ENCODE measurements at places on chromosomes 5 and 9.
A peak's percentile ranks its signal among the peaks of the same experiment; 100 is the strongest.

DNA sequence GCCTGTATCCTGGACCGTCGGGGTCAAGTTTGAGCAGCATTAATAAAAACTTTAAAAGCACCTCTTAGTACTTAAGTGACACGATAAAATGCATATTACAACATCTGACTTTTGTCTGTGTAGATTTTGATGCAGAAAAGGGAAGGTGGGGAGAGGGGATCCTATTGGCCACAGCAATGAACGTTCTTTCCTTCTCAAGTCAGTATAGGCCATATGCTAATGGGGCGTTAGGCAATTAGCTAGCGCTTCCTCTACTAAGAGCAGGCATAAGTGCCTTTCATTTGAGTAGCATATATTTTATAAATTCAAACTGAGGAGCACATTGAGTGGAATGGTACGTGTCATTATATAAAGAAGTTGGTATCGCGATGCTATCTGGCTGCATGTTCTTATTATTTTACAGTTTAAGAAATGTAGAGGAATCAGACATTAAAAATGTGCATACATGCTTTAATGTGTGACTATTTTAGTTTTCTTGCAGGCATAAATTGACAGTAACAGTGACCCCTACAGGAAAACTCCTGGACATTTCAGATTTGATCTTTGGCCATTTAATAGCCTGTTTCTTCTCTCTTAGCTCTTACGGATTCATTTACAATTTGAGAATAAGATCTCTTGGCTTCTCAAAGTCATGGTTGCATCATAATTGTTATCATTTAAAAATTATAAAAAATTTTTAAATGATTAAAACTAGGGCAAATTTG lies 1.1 kb upstream of the GNA14 start:
- peak; percentile 54 for DNase-seq

- no peak for DNase-seq
Measured at GRCh38 chr5:152568016-152568415, 162.9 kb upstream of the NMUR2 start.

- DNase-seq, result no peak
Measured at GRCh38 chr9:36423206-36423605, 23.1 kb upstream of the RNF38 start.

- DNase-seq, result no peak
Measured at GRCh38 chr5:172599204-172599567, 41.9 kb upstream of the NEURL1B start.

DNA sequence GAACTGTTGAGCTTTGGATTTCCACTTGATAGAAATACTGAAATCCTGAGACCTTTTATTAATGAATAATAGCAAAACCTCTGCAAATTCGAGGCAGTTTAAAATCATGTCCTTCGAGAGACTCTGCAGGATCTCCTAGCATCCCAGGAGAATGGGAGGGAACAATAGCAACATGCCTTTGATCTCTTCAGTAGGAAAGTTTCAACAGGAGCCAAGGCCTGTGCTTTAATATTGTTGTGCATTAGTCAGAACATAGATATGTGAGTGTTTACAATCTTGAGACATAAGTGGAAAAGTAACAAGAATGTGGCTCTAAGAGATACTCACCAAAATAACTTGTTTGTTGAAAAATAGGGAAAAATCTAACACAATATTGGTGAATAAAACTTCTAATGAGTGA lies 83.3 kb upstream of the LHFPL2 start:
- DNase-seq, result peak; percentile 69

- DNase-seq, result no peak
Measured at GRCh38 chr5:157306081-157306480, 40.2 kb downstream of the CYFIP2 start.

DNA sequence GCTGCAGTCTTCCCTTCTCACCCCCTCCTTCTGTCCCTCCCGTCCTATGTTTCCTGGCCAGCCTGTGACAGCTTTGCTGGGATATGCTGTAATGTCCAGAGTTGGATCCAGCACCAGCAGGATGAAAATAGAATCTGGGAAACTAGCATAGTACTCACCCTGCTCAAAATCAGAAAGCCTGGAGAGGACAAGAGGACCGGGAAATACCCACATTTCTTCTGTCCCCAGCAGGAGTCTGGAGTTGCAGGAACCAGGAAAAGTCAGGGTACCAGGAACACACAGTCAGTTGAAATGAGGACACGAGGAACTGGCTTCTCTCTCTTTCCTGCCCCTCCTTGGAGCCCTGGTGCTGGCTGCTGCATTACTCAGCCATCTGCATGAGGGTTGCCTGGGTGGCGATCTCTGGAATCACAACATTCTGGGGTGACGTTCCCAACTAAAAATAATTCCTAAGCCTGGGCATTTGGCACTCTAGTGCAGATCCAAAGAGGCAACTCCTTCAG lies 59.6 kb upstream of the NFIL3 start:
- peak; percentile 52 for DNase-seq

All from trophoblast cell (in vitro differentiated cells and primary cell).